ENCODE measurements at places on chromosomes 3 and 15.

- no peak for DNase-seq
Observed at GRCh38 chr3:117059067-117059955, 349.7 kb downstream of the TUSC7 start.

- DNase-seq: no peak
Observed at GRCh38 chr3:128409624-128410581, 56.8 kb downstream of the DNAJB8 start.

DNA sequence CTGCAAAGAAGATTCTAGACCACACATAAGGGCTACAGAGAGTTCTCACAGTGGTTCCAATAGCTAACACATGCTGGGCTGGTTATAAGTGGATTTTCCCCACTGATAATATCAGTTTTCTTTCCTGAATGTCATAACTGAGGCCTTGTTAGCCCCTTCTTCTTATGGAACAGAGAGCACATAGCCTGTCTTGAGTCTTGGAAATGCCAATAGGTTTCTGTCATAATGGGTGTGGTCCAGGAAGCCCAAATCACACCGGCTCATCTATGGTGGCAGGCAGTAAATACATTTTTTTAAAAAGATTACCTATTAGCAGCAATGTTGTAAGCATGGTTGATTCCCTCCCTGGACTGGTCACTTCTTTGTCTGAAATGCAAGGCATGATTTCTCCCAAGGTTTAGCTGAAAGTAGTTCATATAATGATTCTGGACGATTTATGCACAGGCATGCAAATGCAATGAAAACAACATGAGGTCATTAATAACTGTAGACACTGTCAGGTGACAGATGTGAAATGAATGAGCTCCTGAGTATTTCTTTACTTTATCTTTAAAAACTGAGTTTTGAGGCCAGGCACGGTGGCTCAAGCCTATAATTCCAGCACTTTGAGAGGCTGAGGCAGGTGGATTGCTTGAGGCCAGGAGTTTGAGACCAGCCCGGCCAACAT lies 67.2 kb upstream of the ATP2C1 start:
- DNase-seq: no peak

GRCh38 chr15:42741710-42742109 lies 4.8 kb upstream of the CDAN1 start:
- no peak for DNase-seq

GRCh38 chr3:150064971-150065370 lies 94.3 kb upstream of the PFN2 start:
- DNase-seq: no peak

GRCh38 chr3:42183991-42184632 lies 81.9 kb downstream of the CCK start:
- no peak for DNase-seq

Measured in type B pancreatic cell (in vitro differentiated cells).